Heart left ventricle (tissue), 16 donors: ENCODE measurements at places on chromosomes 5 and 9. TPM values are rescaled to one million over a fixed set of nuclear protein-coding genes. Genes with fewer than 3 reads are reported as not detected.

The PRRX2 gene
- total RNA-seq, result 0.58 TPM

The GRIN3A gene
- 0.13 TPM for total RNA-seq

The TMEFF1 gene
- not detected for total RNA-seq

The CARTPT gene
- total RNA-seq, result not detected

The CFAP157 gene
- not detected for total RNA-seq

GRCh38 chr9:137787786-137788505, 89.6 kb upstream of the CACNA1B start:
- no peak for DNase-seq

The SLC6A3 gene
- not detected for total RNA-seq

The HACD4 gene
- total RNA-seq, result 0.69 TPM

GRCh38 chr5:177546258-177546741, 8.1 kb downstream of the FAM193B start:
- peak; percentile 69 for DNase-seq

GRCh38 chr5:16841416-16841815, 94.7 kb downstream of the MYO10 start:
- no peak for DNase-seq

The ANKRD34B gene
- not detected for total RNA-seq

DNA sequence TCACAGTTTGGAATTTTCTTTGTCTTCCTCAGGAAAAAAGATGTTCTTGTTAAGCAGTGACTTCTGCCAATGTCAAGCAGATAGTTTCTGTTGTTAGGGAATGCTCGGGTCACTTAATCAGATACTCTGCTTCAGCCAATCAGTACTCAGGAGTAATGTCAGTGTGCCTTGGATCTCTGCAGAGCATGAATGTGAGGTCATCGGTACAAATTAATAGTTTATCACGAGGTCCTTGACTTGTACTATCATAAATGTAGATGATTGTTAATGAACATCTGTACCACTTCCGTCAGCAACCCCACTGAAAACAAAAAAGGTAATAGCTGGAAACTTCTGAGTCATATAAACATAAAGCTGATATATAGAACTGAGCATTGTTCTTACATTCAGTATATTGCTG, 73.6 kb downstream of the FBXL7 start:
- no peak for DNase-seq

- DNase-seq, result no peak
These were observed 27.7 kb downstream of the HMGCR start for GRCh38 chr5:75364571-75365280.

DNA sequence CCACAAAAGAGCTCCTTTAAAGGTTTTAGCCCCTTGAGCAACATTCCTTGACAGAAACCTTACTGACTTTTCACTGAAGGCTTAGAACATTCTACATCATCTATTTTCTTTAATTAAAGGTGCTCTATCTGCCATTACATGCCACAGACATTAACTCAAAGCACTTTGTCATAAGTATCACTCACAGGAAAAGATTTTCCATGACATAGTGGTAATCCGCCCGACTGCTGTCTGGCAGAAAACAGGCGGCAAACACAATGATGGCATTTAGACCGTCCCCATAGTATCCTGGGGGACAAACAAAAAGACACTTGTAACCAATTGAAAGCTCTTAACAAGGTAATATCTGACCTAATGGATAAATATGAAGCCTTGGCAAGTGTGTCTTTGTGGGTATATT, 126.2 kb upstream of the PCA3 start:
- DNase-seq, result no peak

GRCh38 chr5:154236-154635, 37.1 kb upstream of the LRRC14B start:
- DNase-seq, result no peak

DNA sequence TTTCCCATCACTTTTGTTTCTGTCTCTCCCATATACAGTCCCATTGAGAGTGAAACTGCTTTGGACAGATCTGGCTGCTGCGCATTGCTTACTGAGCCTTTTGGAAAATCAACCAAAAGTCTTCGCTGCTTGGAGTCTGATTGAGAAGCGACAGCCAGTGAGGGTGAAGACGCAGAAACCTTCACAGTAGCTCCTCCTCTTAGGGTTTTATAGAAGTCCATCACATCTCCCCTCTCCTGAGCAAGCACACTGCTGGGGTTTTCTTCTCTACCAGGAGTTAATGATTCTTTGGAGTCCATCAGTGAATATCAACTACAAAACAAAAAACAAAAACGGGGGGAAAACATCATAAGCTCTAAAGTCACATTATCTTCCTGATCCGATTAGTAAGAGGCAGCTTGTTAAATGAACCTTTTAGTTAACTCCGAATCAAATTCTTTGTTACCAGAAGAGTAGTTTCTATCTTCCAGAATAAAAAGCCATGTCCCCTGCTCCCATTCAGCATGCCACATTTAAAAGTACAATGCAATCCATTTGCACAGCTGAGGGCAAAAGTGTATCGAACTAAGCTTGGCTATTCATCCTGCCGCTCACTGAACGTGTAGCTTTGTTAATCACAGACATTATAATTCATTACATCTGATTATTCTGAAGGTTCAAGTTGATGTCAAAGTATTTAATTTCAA, 2.8 kb downstream of the NR3C1 start:
- peak; percentile 33 for DNase-seq

DNA sequence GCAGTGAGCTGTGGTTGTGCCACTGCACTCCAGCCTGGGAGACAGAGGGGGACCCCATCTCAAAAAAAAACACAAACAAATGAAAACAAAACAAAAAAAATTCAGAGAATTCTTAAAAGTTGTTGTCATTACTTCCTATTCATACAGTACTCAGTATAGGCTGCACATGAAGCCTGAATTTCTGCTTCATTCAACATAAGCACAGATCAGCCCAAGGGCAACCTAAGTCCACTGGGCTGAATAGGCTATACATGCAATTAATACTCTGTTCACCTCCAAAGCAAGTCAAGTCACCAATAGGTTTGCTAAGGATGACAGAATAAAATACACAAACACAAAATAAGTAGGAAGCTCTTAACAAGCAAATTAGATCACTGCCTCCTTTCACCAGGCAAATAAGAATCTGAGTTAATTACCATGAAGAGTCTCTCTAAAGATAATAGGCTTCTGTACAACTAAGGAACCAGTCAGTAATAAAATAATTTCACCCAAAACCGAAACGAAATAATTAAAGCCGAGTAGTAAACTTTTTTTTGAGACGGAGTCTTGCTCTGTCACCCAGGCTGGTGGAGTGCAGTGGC, 18.7 kb downstream of the UBTD2 start:
- DNase-seq, result no peak

GRCh38 chr9:115980502-115980901, 173.1 kb upstream of the PAPPA start:
- no peak for DNase-seq

GRCh38 chr5:74251141-74252035, 389.1 kb downstream of the ENC1 start:
- no peak for DNase-seq

The TIMD4 gene
- total RNA-seq, result not detected

The SLC46A2 gene
- total RNA-seq, result not detected

The NKD2 gene
- 3.9 TPM for total RNA-seq

The LCN1 gene
- total RNA-seq, result not detected

DNA sequence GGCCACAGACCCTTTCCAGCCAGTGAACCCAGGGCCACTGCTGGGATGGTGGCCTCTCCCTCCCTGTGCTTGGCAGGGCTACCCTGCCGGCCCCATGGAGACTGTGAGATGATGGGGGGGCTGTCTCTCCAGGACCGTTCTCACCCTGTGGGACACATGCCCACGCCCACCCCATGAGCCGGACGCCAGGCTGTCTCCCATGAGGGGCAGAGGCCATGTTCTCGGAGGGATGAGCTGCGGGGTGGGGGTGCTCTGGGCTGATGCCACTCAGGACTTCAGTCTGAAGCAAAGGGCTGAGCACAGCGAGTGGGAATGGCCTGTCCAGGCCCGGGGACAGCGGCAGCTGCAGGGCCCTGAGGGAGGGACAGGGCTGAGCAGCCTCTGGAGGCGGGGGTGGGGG, 88.9 kb downstream of the KCNT1 start:
- peak; percentile 44 for DNase-seq

The EXOSC3 gene
- 11.8 TPM for total RNA-seq

The EQTN gene
- total RNA-seq, result not detected
